NCI-H1048 (cell line): ENCODE measurements at places on chromosomes 1 and 21.

DNA sequence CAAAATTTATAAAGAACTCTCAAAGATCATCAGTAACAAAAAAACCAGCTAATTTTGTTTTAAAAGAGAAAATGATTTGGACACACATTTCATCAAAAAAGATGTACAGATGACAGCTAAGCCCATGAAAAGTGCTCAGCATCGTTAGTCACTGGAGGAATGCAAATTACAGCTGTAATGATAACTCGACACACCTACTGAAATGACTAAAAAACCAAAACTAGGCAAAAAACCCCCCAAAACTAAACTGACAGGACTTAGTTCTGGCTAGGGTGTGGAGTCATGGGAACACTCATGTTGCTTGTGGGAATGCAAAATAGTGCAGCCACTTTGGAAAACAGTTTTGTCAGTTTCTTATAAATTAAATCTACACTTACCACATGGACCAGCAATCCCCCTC is 59.5 kb downstream of the CNIH3 start:
- no peak for DNase-seq

DNA sequence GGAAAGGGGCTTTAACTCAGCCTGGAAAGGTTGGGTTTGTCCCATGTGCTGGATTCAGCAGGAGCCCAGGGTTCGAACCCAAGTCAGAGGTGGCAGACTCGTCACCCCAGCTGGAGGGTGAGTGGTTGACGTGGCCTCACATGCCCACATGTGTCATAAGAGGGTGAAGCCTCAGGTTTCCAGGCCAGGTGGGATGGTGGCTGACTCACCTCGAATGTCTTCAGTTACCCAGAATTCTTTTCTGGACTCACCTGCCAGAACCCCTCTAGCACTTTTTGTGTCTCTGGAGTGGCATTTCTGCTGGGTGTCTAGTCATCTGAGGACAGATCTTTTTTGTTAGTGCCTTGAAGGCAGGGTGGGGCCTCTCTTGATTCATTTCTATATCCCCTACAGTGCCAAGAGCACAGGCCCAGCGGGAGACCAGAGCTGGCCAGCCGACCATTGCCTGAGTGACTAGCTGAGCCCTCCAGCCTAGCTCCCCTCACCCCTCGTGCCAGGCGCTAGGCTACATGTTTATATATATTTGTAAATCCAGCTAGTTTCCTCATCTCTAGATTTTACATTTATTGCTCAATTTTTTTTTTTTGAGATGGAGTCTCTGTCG is 28.1 kb downstream of the IL6R start:
- no peak for DNase-seq

- DNase-seq = no peak
Measured at GRCh38 chr1:4786055-4786454, 131.6 kb downstream of the AJAP1 start.

GRCh38 chr1:225882694-225883615 is 775 bp upstream of the TMEM63A start:
- DNase-seq = no peak

GRCh38 chr1:174743654-174744561 is 255.8 kb upstream of the CACYBP start:
- DNase-seq = peak; percentile 67
